Stimulated activated CD8-positive, alpha-beta memory T cell treated with anti-CD3 and anti-CD28 coated beads, Interleukin-12 subunit alpha, Interleukin-12 subunit beta, amount 100 ng/mL, for 4 hours (primary cell): ENCODE measurements at places on chromosomes 3 and 15.

GRCh38 chr3:154759966-154760365 lies 320.2 kb upstream of the MME start:
- DNase-seq = no peak

GRCh38 chr15:97045666-97046421 lies 715.3 kb downstream of the NR2F2 start:
- DNase-seq = no peak

DNA sequence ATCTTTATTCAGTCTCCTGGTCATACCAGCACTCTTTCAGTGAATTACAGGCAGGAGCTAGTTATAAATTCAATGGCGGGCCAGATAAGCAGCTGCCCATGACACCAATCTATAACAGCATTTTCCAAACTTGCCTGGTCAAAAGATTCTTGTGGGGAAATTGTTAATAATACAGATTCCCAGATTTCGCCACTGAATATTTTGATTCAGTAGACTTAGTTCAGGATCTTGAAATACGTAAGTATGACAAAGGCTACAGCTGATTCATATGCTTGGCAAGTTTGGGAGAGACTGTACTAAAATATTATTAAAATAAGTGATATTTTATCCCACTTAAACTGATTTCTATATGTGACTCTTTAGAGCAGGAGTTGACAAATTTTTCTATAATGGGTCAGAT lies 119.3 kb downstream of the TMCO5A start:
- DNase-seq = no peak

DNA sequence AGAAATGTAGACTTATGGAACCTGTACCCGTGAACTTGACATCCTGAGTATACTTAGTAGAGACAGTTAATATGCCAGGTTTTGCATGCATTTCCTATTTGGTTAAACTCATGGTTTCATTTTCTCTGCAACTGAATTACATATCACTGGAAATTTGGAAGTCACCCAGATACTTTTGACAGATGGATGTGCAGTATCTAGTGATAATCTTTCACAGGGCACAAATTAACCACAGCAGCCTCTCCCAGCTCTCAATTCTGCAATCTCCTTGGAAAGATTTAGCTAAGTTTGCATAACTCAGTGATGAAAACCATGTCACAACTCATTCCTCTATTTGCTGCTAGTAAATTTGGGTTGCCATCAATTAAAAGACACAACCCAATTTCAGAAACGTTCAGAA lies 162.3 kb upstream of the TPM1 start:
- DNase-seq = no peak

- DNase-seq = no peak
Measured at GRCh38 chr15:78550194-78550593, 9.9 kb downstream of the PSMA4 start.

GRCh38 chr15:22265056-22265945 lies 185.0 kb downstream of the OR4M2 start:
- peak; percentile 13 for DNase-seq

GRCh38 chr3:169662132-169662842 lies 1.2 kb downstream of the MECOM start:
- DNase-seq = no peak

DNA sequence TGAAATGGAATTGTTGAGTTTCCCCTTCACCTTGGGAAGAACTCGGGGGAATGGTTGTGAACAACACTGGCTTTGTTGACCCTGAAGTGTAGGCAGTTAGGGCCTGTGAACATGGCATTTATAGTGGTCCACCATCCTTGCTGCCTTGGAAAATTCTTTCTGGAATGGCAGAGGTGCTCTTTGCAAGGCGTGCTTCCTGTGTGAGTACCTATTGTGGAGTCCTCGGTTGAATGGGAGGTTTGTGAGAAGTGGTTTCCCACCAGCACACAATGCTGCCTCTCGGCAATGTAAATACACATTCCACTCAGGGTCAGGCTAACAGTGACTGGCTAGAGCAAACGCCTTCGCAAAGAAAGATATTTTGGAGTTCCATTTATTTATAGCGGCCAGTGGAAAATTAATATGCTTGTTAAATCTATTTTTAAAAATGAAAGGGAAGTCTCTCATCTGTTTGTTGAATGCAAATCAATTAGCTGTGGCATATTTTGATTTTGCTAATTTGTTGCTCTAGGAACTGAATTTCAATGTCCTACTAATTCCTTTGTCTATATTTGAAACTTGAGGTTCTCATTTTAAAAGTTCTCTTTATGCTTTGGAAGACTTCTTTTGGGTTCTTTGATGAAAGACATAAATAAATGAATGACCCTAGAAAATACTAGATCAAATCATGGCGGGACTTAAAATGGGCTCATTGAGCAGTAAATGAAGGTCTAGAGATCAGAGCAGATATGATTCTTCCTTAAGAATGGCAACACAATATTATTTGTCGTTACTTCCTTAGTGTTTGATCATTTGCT lies 59.5 kb downstream of the FNDC3B start:
- no peak for DNase-seq

DNA sequence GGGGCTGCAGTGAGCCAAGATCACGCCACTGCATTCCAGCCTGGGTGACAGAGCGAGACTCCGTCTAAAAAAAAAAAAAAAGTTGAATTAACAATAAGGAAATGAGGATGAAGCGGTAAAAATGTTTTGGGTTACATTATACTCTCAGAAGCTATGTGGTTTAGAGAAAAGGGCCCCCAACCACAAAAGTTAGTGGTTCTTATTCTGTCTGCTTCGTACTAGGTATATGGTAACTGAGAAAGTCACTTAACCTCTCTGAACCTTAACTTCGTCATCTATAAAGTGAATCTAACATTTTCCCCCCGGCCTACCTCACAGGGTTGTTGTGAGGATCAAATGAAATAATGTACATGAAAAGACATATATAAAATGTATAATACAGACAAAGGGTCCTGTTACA lies 38.4 kb upstream of the EHHADH start:
- no peak for DNase-seq

DNA sequence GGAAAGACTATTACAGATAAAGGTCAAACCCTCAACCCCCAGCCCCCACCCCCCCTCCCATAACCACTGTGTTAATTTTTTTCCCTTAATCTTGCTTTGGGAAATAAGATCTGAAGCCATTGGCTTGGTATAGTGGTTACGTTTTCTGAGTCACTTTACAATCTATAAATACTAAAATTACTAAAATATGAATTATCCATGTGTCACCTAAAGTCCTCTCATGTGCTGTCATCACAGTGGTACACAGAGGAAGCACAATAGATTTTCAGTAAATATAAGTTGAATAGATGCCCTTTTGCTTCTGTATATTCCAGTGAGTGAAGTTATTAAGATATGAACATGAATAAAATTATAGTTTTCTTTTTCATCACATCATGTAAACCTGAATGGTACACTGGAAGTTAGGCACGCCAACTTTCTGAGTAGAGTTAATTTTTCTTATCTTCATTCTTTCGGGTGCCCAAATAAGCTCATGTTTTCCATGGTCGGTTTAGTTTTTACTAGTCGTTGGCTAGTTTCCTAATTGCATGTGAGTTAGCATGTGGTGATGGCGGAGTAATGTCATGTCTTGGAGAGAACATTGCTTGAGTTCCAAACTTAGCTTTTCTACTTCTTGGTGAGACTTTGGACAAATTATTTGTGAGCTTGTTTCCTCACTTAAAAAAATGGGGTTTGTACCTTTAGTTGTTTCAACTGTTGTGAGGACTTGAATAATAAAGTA lies 11.5 kb downstream of the PPP4R2 start:
- DNase-seq = no peak
